ENCODE measurements at places on chromosomes 5 and 9.

DNA sequence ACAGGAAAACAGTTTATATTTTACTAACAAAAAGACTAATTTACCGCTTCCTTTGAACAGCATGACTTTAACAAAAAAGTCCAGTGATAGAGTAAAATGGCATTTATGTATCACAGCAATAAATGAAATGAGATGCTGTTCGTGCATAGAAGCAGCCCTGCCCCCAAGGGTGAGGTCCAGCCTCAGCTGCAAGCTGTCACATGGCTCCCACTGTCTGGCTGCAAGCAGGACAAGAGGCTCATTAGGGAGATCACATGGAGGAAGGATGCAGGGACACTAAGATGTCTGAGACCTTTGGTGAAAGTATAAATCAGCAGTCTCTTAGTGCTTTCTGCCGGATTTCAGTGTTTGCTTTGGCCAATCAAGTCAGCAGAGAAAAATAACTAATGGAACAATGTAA, 23.0 kb downstream of the GDNF start:
- no peak for DNase-seq

- no peak for DNase-seq
These were observed 864.0 kb upstream of the ACO1 start for GRCh38 chr9:31520301-31521085.

- no peak for DNase-seq
These were observed 82.9 kb downstream of the TMEM252 start for GRCh38 chr9:68457803-68458202.

DNA sequence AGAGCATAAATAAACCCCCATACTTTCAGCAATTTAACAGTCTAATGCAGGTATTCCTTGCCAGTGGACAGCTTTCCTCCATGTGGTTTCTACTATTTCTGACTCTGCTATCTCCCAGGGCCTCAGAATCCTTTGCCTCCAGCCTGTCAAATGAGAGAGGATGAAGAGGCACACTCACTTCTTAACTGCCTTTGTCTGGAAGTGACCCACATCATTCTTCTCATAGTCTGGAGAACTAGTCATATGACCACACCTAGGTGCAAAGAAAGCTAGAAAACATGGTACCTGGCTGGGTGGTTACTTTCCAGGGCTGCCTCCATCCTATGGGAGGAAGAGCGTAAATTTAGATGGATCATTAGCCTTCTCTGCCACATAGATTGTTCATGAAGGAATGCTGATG, 22.5 kb downstream of the PALM2AKAP2 start:
- DNase-seq, result no peak

DNA sequence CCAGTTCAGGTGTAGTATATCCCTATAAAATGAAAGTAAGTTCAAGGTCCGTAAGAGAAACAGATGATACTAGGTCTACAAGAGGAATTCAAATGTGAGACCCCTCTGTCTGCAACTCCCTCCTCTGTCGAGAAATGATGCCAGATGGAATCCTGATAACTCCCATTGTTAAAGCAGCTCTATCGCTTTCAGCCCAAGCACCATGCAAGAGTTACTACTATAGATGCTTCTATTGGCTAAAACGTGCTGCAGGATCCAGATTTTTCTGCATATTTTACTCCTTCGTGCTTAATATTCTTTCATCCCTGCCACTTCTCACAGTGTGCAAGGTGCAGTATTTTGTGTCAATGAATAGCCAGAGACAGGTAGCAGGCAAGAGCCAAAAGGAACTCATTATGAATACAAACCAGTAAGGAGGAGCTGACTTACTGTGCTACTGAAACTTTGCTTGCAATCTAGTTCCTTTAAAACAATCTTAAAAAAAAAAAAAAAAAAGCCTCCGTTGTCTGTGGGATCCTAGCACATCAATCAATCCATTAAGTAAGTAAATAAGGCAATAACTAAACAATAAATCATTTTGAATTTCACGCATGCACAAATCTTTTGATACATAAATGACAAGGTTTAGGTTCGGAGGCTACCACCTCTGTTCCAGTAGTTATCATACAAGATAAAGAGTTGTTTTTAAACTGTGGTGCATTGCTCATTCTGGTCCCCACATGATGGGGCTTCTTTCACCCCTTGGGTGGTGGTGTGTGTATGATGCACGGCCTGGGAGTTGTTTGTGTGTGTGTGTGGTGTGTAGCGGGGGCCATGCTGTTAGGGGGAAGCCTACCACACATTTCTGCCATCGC, 151.1 kb upstream of the MPDZ start:
- no peak for DNase-seq

DNA sequence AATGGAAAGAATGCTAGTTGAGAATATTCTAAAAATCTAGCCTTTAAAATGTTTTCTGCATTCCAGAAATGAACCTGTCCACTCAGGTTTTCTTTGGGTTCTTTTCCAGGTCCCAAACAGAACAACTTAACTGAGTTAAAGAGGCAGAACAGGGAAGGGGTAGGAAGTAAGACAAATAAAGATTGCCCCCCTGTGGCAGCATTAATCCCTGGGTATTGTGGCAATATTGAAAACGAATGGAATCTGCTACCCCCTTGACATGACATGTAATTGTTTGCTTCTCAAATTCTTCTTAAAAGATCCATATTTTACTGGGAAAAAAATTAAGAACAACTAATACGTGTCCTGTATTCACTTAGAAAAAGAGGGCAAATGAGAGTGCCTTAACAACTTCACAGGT, 9.3 kb upstream of the RBM22 start:
- DNase-seq, result no peak

GRCh38 chr9:133496861-133497842, 18.3 kb upstream of the SLC2A6 start:
- no peak for DNase-seq

GRCh38 chr5:1323803-1324173, 21.1 kb downstream of the CLPTM1L start:
- no peak for DNase-seq

- no peak for DNase-seq
These were observed 270.1 kb upstream of the PTGER4 start for GRCh38 chr5:40409601-40410000.

GRCh38 chr5:82068723-82069122, 96.9 kb downstream of the ATG10 start:
- DNase-seq, result no peak

- no peak for DNase-seq
These were observed 18.7 kb downstream of the INIP start for GRCh38 chr9:112699230-112699629.

- no peak for DNase-seq
These were observed 97.7 kb downstream of the LHFPL2 start for GRCh38 chr5:78550891-78551290.

DNA sequence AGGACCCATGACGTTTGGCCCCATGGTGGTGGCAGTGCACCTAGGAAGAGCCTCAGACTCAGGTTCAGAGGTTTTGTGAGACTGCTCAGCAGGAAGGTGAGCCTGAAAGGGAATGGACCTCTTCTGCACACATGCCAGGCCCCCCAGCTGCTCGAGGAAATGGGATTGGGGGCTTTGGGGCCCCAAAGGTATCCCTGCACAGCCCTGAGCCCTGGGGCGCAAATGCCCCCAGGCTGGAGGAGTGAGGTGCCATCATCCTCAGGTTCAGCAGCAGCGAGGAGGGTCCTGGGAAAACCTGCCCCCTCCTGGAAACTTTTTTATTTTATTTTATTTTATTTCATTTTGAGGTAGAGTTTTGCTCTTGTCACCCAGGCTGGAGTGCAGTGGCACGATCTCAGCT, 171.8 kb upstream of the MVB12B start:
- DNase-seq, result no peak

DNA sequence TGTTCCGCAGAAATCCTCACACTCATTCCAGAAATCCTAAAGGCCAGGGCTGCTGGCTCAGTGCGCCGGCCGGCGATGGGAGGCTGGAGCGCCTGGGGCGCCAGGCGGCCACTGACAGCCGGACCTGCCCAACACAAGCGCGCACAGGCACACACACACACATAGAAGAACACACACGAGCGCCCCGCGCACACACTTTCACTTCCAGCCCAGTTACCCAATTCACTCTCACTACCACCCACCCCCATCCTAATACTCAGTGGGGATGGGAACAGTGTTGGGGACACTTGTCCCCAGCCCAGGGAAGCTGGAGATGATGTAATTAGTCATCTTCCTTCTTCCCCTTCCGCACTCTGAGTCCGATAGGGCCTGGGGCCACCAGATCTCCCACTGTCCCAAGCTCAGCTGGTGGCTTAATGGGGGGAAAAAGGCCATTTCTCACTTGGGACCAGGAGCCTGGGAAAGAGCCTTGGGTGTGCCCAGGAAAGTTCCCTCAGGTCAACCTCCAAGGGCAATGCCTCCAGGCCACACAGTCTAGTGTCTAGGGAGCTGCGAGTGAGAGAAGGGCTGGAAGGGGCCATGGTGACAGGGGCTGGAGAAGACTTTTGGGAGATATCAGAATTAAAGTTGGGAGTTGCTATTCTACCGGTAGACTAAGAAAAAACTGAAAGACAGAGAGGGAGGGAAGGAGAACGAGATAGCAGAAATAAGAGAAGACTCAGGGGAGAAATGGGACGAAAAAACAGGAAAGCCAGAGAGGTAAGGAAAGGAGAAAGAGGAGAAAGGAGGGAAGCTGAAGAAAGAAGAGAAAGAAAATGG, 1.7 kb downstream of the EBF1 start:
- DNase-seq, result no peak

DNA sequence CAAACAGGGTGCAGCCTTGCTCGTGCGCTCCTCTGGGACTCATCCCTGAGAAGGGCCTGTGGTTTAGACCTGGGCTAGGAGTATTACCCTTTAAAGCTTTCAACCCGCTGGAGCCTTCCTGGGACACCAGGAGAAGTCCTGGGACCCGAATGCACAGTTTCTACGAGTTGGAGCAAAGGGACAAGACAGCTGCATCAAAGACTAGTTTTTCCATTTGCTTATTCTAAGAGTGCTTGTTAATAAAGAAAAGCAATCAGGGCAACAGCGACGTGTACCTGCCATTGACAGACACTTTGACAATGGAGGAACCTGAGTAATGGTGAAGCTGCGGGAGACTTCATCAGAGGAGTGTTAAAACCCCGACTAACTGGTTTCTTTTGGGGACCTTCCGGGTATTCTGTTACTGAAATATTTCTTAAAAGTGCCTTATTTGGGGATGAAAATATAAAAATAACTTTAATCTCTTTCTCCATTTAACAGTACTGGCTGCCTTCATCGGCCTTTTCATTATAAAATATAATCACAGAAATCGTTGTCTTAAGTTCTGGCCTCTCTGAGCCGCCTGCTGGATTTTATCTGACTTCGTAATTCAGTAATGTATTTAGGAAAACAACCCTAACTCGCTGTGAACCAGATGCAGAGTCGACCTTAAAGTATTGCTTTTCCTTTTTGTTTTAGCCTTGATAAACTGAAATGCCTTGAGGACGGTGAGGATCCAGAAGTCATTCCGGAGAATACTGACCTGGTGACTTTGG, 732 bp downstream of the SNAPC3 start:
- DNase-seq, result no peak

- DNase-seq, result no peak
These were observed 5.9 kb upstream of the SLC22A5 start for GRCh38 chr5:132363431-132364112.

Data from activated CD8-positive, alpha-beta memory T cell treated with anti-CD3 and anti-CD28 coated beads, Interleukin-2, amount 50 U/mL, for 4 hours (primary cell).